Activated CD4-positive, alpha-beta T cell treated with anti-CD3 and anti-CD28 coated beads, Interleukin-10, Interleukin-2, amounts not matched to agents 100 ng/mL and 50 ng/mL, durations not matched to agents 16 hours and 8 hours (primary cell): ENCODE measurements at places on chromosomes 1 and 21.

- DNase-seq, result no peak
Measured at GRCh38 chr1:163785868-163786405, 464.2 kb downstream of the NUF2 start.

GRCh38 chr1:116832308-116832931 lies 77.3 kb upstream of the PTGFRN start:
- no peak for DNase-seq

DNA sequence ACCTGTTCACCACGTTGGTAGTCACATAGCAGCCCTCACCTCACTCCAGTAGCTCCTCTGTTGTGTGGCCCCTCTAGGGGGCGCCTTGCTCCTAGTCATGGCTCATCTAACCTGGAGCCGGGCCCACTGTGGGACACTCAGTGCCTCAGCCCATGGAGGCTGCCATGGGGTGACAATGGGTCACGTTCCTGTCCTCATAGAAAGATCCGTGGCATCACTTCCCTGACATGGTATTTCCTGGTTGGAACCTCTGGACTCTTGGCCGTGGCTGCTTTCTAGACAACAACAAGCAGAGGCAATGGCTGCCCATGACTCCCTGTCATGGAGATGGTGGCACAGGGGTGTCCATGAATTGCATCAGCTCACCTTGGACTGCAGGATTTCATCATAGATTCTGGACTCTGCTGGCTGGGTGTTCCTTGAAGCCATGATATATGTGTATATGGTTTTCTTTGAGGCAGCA lies 27.5 kb upstream of the SLAMF6 start:
- peak; percentile 60 for DNase-seq

DNA sequence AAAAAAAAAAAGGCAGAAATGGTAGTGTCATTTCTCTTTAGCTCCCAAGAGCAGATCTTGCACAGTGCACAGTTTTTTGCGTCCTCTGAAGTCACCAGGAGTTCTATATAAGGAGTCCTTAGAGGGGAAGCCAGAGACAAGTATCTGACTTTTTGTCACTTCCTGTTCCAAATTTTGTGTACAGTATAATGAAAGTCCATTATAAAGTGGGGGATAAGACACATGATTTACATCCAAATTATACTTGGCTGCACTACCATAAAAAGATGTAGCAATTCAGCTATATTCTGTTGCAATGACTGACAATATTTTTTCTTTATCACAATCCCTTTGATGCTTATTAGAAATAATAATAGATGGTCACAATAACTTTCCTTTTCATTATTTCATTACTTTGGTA lies 1276.9 kb upstream of the ADGRL2 start:
- DNase-seq, result no peak

GRCh38 chr1:9181176-9181906 lies 52.4 kb upstream of the GPR157 start:
- peak; percentile 72 for DNase-seq

GRCh38 chr1:224528900-224529299 lies 87.2 kb upstream of the CNIH3 start:
- no peak for DNase-seq

GRCh38 chr1:109980324-109981003 lies 4.1 kb upstream of the AHCYL1 start:
- DNase-seq, result peak; percentile 11

DNA sequence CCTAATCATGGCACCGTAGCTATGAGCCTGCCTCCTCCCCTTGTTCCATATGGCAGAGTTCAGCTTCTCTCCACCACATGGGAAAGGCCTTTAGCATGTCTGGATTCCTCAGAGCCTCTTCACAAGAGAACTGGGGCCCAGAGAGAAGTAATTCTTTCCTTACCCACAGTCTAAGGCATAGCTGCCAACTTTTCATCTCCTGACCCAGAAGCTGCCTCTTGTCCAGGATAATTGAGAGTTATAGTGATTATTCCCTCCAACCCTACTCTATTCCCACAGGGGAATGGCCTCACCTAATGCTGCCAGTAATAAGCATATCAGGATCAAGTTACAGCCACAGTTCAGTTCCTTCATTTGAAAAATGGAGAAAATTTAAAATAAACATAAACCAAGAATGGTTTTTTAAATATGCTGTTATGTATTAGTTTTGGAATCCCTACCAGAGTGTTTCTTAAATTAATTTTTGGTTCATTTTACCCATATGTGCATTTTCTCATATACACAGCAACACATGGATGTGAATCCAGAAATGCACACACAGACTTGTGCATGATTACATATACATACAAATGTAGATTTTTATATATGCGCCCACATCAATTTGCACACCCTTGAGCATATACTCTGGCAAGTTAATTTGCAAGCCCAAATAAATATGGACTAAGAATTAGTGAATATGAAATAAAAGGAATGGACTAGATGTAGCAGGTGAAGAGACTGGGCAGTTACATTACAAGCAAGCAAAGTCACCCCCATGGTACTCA lies 63.9 kb upstream of the WARS2 start:
- no peak for DNase-seq

DNA sequence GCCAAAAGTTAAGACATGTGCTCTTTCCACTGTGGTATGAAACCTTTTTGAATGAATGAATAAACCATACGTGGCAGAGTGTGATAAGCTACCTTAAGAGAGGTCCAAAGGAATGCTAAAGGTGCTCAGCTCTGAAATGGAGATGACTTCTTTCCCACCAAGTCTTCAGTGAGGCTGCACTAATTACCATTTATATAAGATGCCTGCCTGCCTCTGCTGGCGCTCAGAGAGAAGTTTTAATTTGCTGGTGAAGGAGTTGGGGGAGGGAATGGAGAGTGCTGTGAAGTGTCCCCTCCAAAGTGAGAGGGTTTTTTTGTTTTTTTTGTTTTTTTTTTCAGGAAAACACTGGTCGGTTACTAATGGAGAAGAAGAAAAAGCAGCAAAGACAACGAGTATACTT lies 559.0 kb downstream of the OMA1 start:
- no peak for DNase-seq

- DNase-seq, result no peak
Measured at GRCh38 chr21:15730484-15731242, 881 bp downstream of the USP25 start.

- no peak for DNase-seq
Measured at GRCh38 chr21:36783612-36784374, 84.9 kb downstream of the SIM2 start.

- no peak for DNase-seq
Measured at GRCh38 chr1:37259019-37259418, 215.4 kb upstream of the ZC3H12A start.

GRCh38 chr21:38505654-38506523 lies 7.6 kb upstream of the ERG start:
- DNase-seq, result peak; percentile 39

DNA sequence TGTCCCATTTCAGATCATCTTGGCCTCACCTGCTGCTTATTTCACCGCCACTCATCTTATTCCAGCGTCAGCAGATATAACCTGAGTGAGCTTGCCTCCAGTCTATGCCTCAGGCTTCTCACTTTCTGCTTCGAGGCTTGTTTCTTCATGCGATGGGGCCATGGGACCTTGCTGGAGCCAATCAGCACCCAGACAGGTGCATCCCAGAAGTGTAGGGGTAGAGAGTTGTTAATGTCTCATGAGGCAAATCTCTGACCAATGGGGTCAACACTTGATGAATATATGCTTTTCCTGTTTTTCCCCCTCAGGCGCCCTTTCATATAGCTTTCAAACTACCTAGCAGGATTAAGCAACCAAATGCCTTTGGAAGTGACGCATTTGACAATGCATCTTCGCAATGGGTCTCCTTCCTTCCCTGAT lies 935 bp upstream of the YIPF1 start:
- DNase-seq, result peak; percentile 34

DNA sequence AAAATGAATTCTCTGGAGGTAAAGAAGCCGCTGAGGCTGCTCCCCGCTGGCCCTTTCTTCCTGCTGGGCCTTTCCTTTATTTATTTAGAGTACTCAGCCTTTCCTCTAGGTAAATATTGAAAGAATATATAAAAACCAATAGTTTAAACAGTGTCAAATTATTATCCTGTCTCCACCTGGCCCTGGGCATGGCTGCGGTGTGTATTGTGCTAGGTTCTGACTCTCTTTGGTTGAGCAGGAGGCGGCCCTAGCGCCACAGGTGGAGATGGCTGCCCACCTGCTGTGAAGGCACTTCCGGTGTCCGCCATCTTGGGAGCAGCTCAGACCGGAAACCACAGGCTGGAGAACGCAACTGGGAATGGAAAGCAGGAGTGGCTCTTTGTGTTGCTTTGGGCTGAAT lies 29.0 kb upstream of the CLDN14 start:
- no peak for DNase-seq

- DNase-seq, result no peak
Measured at GRCh38 chr1:74946388-74946787, 187.8 kb upstream of the LHX8 start.

- DNase-seq, result peak; percentile 55
Measured at GRCh38 chr1:156625436-156626078, 6.3 kb downstream of the HAPLN2 start.

DNA sequence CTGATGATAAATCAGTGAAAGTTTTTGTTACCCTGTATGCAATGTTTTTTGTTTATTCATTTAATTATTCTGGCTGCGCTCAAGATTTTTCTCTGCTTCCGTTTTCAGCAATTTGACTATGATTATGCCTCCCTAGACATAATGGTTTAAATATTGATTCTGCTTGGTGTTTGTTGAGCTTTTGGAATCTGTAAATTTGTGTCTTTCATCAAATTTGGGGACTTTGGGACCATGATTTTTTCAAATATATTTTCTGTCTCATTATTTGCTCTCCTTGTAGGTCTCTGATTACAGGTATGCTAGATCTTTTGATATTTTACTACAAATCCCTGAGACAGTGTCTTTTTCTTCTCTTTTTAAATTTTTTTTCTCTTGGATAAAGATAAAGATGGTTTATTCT lies 92.1 kb downstream of the CACHD1 start:
- DNase-seq, result no peak

GRCh38 chr1:89994805-89995597 lies at the start of gene ZNF326:
Gene ZNF326 (plus strand): TSS chr1:89995110. CDS start chr1:89995258, 148 bp downstream.
- peak; percentile 98 for DNase-seq

DNA sequence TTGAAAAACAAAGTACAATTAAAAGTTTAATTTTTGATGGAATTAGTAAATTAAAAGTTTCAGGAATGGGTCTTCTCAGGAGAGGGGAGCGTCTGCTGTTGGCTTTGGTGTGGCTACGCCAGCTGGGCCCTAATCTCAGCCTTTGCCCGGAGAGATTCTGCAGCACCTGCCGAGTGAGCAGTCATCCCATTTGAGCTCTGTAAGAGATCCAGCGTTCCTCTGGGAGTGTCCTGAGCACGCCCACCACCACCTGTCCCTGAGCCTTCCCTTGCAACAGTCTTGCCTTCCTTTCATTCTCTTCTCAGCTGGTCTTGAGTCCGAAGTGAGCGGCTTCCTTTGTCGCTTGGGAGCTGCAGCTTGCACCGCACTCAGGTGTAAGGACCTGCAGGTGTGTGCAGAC lies 263.1 kb downstream of the CAMTA1 start:
- DNase-seq, result no peak

- no peak for DNase-seq
Measured at GRCh38 chr1:246932366-246932700, 585 bp upstream of the AHCTF1 start.

DNA sequence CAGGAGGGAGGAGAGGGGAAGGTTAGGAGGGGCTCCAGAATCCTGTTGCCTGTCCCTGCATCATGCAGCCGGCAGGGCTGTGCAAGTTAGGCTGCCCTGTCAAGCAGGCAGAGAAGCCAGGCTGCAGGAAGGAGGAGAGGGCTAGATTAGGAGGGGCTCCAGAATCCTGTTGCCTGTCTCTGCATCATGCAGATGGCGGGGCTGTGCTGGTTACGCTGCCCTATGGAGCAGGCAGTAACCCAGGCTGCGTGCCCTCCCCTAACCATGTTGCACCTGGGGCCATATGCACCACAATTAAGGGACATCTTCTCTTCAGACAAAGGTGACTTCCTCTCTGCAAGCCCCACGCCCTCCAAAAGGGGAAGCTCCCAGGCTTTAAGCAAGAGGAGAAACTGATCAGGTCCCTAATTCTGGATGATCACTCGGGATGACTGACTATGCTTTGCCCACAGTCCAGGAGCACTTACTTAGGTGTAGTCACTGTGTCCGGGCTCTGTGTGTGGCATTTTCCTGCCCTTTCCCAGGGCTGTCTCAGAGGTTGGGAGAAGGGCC lies 457.4 kb downstream of the SETD4 start:
- no peak for DNase-seq

GRCh38 chr1:154425172-154425571 lies 20.0 kb downstream of the IL6R start:
- no peak for DNase-seq

- no peak for DNase-seq
Measured at GRCh38 chr1:78586572-78586971, 33.7 kb upstream of the IFI44L start.

- no peak for DNase-seq
Measured at GRCh38 chr21:34519016-34519415, 7.0 kb upstream of the KCNE1 start.

DNA sequence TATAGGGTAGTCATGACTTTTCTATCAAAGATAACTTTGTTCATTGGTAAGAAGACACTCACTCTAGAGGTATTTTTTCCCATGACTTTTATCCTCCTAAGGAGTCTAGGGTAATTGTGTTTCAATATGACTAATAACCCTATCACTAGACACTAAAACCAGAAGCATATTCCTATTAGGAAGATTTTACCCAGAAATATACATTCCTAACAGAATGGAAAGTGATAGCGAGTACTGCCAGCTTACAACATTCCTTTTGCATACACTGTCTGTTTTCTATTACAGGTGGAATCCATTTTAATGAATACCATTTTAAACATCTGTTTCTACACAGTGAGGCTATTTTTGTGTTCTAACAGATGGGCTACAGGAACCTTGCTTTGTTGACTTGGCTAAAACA lies 31.4 kb upstream of the C1orf185 start:
- DNase-seq, result no peak
